ENCODE measurements at places on chromosomes 5 and 9.
A peak's percentile ranks its signal among the peaks of the same experiment; 100 is the strongest.

DNA sequence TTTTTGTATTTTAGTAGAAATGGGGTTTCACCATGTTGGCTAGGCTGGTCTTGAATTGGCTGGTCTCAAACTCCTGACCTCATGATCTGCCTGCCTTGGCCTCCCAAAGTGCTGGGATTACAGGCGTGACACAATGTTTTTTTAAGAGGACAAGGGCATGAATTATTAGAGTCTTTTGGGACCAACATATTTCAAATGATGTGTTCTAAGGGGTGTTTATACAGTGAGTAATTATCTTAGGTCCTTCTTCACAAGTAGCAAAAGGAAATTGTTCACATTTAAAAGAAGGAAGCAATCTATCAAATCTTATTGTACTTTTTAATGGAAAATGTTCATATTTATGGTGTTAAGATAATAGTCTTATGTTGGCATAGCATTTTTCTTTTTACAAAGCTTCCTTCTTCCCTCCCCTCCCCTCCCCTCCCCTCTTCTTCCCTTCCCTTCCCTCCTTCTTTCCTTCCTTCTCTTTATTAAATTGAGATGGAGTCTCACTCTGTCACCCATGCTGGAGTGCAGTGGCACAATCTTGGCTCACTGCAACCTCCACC, 6.7 kb downstream of the GNG10 start:
- no peak for DNase-seq

GRCh38 chr9:78044189-78044588, 12.6 kb upstream of the GNAQ start:
- DNase-seq: no peak

- DNase-seq: no peak
Observed at GRCh38 chr9:136270173-136270705, 24.6 kb upstream of the QSOX2 start.

DNA sequence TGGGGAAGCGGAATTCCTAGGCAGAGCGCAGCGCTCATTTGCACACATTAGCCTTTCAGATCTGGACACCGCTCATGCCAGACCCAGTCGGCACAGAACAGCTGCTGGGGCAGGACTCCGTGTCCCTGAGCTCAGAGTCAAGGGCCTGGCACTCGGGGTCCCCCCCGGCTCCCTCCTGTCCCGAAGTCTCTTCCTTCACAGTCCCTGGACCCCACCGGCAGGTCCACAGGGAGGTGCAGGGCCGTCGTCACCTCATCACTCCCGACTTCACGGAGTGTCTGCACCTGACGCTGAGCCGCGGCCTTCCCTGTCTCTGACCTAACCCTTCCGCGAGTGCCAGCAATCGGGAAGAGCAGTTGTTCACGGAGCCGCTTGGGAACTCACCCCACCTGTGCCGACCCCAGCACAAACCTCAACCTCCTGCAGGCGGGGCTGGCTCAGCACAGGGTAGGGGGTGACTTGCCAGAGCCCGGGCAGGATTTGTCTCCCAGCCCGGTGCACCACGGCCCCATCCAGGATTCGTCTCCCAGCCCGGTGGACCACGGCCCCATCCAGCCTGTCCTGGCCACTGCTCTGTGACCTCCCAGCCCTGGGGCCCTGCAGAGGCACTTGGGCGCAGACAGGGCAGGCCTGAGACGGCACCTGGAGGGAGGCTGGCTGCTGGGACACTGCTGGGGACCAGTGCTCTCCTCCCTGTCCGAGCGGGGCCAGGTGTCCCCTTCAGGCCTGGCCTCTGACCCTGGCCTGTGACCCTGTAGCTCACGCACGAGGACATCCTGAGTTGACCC, 9.9 kb upstream of the SLC9A3 start:
- DNase-seq: no peak

DNA sequence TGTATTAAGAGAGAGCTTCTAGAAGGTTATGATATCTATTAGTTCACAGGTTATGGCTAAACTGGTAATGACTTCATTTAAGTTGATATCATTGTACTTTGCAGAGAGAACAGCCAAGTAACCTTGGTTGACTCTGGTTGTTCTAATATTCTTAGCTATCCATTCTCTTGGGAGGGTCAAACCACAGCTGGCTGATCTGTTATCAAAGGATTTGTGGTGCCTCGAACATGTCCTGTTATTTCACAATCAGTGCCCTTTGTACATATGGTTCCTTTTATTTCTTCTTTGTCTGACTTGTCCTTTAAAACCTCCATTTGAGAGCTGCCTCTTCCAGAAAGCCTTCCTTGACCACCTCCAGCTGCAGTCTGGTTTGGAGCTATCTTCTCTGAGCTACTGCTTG, 61.7 kb downstream of the PDE8B start:
- DNase-seq: no peak

- no peak for DNase-seq
Observed at GRCh38 chr9:69389437-69389995, 64.5 kb downstream of the ENTREP1 start.

DNA sequence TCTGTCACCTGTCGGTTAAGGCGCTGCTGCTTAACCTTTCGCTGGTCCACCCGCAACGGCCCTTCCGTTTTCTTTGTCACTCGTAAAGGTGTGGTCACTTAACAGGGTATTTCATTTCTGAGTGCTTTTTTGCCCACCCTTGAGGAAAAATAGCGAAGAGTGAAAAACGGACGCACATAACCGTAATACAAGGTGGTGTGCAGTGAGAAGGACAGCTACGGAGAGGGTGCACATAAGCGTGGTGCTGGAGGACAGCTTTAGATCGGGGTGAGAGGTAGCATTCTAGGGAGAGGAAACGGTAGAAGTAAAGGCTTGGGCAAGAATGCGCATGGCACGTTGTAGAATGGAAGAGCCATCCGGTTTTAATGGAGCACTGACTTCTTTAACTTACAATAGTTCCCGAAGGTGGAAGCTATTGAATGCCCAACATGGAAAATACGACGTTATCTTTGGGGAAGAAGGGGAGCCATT, 761 bp downstream of the CCT5 start:
- no peak for DNase-seq

- no peak for DNase-seq
Observed at GRCh38 chr5:23996525-23996924, 489.1 kb downstream of the PRDM9 start.

- no peak for DNase-seq
Observed at GRCh38 chr9:114480746-114481435, 24.4 kb downstream of the WHRN start.

DNA sequence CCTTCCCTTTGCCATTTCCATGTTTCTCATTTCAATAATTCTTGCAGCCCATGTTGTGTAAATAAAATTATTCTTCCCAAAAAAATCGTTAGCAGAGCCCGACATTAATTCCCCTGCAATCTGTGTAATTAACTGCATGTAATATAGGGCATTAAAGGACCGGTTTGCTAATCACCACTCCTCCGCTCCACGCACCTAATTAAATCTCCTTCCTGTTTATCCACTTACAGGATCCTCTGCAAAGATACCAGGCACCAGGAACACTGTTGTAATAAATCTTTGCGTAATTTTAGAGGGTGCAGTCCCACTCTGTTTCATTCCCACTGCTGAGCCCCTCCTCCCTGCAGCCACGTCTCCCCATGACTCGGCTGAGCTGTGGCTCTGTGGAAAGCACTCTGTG, 105.0 kb upstream of the PPP1R26 start:
- DNase-seq: no peak

DNA sequence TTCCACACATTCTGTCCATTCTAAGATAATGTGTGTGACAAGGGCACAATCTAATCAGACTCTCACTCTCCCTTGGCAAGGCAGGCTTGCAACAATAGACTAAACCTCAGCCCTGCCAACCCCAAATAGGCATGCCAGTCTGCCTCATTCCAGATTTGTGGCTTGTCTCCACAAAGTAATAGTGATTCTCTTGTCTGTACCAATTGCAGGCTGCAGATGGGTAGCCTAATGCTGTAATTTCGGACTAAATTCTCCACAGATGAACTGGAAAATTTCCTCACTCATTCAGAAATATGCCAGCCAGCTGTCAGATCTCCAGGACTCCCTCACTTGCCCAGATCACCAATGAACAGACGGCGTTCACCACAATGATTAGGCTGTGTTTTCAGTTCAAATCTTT, 413.6 kb downstream of the ELAVL2 start:
- no peak for DNase-seq

- DNase-seq: no peak
Observed at GRCh38 chr9:22214497-22215031, 205.5 kb upstream of the CDKN2B start.

DNA sequence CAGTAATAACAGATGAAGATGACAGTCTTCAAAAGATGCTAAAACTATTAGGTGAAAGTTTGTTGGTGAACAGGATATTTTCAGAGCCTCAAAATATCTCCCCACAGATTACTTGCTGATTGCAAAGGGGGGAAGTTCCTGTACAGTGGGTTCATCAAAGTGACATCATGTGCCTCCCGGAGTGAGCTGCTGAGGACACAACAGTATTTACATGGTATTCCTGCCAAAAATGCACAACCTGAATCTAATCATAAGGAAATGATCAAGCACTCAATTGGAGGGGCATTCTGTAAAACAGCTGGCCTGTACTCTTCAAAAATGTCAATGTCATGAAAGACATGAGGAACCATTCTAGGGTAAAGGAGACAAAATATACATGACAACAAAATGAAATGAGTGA, 18.9 kb upstream of the GLIS3 start:
- DNase-seq: no peak

GRCh38 chr9:81393985-81394811, 295.1 kb downstream of the TLE1 start:
- no peak for DNase-seq

DNA sequence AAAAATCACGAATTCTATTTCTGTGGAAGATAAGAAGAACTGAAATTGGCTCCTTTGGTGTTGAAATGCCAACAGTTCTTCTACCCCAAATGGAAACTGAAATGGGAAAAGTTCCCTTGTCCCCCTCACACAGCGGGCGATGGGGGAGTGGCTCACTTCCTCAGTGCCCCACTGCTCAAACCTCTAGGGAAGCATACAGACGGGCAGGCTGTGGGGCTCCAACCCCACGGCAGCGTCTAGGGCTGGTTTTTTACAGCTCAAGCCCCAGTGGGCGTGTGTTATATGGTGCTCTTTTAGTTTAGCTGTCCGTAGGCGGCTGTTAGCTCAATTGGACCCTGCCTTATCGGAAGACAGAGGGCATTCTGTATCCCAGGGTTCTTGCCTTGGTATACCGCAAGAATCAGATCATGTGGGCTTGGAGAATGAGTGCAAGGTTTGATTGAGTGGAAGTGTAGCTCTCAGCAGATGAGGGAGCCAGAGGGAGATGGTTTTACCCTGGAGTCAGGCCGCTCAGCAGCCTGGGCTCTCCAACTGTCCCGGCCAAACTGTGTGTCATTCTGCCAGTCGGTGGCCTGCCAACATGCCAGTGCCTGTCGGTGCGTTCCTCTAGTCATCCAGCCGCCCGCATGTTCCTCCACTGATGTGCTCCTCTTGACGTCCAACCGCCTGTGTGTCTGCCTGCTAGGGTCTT, 166.3 kb upstream of the ZNF608 start:
- no peak for DNase-seq

GRCh38 chr5:169909945-169910344, 70.3 kb downstream of the INSYN2B start:
- DNase-seq: no peak

DNA sequence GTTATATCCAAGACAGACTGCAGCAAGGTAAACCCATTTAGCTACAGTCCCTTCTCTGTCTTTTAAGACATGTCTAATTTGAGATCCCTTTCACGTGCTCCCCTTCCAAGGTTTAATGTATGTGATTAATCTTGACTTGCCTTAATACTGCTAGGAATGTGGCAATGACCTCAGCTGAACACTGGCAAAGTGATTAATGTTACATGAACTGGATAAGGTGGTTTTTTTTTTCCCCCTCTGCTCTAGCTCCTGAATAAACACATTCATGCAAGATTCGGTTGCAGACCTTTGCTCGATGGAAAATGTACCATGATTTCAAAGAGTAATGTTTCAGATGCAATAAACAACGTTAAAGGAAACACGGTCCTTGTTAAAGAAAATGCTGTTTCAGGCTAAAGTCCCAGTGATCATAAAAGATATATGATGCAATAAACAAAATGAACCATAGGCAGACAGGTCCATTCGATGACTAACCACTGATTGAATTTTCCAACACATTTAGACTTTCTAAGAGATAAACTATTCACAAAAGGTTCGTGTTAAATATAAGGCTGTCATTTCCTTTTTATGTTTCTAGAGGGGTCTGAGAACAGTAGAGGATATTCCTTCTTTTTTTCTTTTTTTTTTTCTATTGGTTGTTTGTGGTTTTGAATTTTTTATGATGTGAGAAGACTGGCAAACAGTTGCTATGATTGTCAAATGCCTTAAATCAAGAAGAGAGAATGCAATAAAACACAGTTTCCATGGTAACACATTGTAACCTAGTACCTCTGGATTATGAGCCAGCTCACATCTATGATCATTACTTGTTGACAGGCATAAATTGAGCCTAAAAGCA, 44.7 kb upstream of the ZNF608 start:
- DNase-seq: no peak

DNA sequence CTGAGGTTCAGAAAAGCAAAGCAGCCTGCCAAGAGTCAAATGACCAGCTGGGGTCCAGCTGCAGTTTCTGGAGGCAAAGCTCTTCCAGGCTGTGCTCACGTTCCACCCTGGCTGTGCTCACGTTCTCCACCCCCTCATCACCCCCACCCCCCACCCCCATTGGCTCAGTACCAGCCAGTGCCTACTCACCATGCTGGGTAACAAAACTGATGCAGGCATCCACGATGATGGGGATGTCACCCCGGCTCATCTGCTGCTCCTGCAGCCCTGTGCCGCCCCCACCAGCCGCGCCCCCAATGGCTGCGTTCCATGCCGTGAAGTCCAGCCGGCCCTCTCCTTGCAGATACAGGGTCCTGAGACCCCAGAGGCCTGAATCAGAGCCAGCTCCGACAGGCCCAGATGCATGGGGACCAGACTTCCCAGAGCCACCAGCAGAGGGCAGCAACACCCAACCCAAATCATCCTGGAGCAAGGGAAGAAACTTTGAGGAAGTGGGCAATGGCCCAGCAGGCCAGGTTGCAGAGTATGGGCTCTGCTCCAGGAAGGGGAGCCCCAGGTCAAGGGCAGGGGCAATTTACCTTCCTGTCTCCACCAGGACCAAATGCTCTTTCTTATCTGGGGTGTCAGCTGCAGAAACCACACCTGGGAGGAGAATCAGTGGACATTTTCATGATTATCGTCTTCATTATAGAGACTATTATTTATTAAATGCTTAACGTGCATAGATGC, 13.7 kb upstream of the FCHSD1 start:
- peak; percentile 70 for DNase-seq

GRCh38 chr5:39623291-39623865, 198.6 kb upstream of the DAB2 start:
- no peak for DNase-seq

- DNase-seq: no peak
Observed at GRCh38 chr5:160660132-160660531, 191.9 kb downstream of the ATP10B start.

- no peak for DNase-seq
Observed at GRCh38 chr9:108439947-108440346, 415.8 kb downstream of the ACTL7B start.

- DNase-seq: no peak
Observed at GRCh38 chr5:51395245-51395644, 12.0 kb downstream of the ISL1 start.

- DNase-seq: no peak
Observed at GRCh38 chr5:134206627-134207160, 19.2 kb downstream of the PPP2CA start.
